ENCODE measurements at places on chromosomes 4 and X.

- DNase-seq: no peak
These were observed 45.4 kb downstream of the COMMD8 start for GRCh38 chr4:47418147-47418546.

DNA sequence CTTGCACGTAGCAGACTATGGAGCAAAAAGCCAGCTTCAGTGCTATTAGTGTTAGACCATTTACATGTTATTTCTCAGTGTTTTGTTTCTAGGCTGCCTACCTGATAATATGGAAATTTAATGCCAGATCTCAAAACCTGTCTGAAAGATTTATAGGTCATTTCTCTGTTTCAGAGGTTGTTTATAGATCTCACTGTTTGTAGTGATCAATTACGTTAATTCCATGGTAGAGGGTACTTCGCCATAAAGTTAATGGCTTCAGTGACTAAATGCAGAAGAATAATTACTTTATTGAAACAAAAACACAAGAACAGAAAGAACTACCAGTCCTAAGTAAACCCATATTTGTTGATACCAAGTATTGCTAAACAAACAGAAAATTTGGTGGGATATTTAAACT lies 420.8 kb downstream of the ARHGAP24 start:
- DNase-seq: no peak

DNA sequence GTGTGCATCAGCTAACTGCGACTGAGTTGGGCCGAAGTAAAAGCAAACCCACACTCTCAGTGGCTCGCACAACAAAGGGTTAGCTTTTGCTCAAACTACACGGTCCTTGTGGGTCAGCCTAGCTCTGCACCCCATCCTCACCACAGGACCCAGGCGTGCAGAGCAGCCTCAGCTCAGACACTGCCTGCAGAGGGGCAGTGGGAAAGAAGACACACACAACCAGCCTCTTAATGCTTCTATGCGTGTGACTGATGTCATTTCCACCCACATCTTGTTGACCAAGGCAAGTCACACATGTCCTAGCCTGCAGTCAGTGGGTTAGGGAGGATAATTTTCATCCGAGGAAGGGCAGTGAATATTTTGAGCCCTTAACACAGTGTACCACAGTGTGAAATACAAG lies 40.5 kb downstream of the HMGB2 start:
- no peak for DNase-seq

DNA sequence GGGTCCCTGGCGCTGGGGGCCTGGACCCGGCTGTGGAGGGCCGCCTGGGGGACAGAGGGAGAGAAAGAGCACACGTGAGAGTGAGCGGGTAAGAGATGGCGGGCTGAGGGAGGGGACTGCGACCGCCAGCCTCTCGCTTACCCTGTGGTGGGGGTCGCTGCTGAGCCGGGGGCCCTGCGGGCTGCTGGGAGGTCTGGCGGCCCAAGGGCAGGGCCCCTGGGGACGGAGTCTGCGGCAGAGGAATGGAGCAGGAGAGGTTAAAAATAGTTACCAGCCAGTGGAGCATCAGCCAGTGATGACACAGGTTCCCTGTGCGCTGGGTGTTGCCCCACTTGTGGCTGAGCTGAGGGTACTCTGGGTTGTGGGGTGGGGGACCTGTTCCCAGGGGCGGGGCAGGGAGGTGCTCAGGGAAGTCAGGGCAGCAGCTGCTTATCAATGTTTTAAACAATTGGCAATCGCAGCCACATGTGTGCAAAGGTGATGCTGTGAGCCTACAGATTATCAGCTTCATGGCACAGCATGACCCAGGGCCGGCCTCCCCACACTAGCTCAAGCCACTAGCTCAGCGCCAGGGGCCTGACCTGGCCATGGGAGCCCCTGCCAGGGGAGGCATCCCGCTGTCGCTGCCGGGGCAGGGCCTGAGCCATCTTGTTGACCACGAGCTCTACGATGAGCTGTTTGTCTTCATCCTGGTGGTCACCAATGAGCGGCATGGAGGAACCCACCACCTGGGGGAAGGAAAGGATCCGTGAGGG lies 7.5 kb upstream of the TIMP1 start:
- DNase-seq: no peak

GRCh38 chr4:110681381-110681780 lies 58.5 kb upstream of the PITX2 start:
- DNase-seq: no peak

GRCh38 chrX:85493821-85494220 lies 114.4 kb upstream of the POF1B start:
- no peak for DNase-seq

GRCh38 chr4:155489271-155489670 lies 112.5 kb upstream of the MAP9 start:
- no peak for DNase-seq

DNA sequence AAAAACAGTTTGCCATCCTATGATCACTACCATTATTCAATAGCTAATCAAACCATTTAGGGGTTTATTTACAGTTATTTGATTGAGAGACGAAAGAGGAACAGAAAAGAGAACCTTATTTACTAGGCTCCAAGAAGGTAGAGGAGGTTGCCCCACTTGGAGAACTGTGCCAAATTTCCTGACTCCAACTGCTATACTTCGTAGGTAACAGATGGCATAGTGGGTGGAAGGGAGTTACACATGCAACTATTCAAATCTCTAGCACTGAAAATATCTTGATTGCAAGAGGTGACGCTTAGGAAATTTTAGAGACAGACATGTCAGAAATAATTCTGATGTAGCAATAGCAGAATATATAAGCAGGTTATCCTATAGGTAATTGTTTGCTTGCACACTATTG lies 38.0 kb upstream of the TMPRSS11F start:
- DNase-seq: no peak

DNA sequence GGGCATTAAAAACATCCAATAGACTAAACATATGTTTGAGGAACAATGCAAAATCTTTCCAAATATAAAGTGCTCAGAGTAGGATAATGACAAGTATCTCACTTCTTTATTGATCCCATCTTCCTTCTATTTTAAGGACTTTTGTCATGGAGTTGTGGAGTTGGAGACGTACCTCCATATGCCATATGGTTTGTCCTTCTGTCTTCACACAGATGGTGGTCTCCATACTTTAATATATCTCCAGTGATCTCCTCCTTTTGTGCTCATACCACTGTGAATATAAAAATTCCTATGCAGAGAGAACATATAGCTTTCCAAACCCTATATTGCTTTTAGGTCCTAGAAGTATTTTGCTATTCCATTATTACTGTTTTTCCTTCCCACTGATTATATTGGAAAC lies 64.5 kb downstream of the GABRB1 start:
- no peak for DNase-seq

DNA sequence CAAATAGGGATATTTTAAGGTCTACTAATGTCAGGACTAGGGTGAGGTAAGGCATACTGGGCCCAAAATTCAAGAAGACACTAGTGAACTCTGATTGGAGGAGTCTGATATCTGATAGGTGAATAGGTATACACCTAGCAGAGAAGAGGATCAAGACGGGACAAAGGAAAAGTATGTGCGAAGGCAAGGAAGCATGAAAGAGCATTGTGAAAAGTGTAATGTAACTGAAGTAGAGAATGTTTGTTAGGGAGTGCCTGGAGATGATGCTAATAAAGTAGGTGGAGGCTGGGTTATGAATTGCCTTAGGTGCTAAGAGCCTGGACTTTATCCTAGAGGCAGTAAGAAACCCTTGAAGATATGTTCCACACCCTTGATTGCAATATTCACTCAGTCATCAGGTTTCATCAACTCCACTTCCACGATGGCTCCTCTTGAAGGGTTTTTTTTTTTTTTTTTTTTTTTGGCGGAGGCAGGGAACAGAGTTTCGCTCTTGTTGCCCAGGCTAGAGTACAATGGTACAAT lies 49.9 kb upstream of the XIAP start:
- no peak for DNase-seq

DNA sequence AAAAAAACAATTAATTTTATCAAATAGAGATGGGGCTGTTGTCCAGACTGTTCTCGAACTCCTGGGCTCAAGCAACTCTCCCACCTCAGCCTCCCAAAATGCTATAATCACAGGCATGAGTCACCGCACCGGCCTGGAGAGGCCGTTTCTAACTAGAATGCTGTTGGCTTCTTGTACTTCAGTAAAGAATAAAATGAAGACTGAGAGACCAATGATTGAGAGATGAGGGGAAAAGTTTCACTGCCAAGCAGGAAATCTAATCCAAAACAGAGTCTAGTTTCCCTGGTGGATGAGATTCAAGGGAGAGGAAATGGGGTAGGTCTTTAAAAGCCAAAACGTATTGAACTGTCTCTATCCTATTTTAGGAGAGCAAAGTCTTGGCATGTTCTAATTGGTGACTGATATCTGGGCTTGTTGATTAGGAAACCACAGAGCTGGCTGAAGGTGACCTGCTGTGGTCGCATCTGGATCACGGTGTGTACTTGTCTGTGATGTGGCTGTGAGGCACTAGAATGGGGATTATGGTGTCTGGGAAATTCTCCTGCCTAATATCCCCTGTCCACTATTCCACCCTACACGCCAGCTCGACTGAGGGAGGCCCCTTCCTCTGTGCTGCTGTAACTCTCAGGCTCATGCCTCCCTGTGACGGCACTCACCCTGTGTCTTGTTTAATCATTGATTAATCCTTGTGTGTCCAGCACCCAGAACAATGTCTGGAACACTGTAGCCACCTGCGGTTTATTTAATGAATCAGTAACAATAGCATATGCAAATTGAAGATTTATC lies 15.0 kb upstream of the TRIM2 start:
- no peak for DNase-seq

DNA sequence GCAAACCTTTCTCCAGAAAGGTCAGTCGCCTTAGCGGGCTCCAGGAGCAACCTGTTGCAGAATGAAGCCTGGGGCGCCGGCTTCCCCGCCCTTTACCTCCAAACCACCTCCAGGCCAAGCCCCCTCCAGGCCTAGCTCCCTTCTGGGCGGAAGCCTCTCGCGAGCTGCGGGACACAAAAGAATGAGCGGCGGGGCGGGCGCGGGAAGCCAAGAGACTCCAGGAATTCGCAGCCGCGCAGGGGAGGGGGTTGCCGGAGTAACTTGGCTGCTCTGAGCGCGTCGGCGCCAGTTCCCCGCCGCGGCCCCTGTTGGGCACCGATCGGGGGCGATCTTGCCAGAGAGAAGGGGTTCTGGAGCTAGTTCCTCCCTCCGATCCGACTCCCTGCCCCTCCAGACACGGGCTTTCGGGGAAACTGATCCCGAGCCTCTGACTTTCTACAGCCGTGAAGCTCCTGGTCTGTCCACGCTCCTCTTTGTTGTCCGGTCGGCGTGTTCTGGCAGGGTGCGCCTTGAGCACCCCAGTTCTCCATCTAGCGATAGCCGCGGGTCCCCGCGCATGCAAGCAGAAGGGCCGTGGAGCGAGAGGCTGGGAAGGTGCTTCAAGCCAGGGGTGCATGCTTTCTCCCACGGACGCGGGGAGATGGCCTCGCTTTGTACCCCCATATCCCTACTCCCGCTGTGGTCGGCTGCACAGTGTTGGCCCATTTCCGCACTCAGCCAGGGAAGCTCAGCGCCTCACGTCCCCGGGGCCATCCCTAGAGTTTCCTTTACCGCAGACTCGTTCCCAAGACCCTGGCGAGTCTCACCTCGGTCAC lies 1.2 kb downstream of the PROM1 start:
- no peak for DNase-seq

GRCh38 chrX:152900937-152901445 lies 3.1 kb downstream of the ZNF185 start:
- DNase-seq: no peak

GRCh38 chr4:61665649-61666048 lies 465.5 kb downstream of the ADGRL3 start:
- DNase-seq: no peak

- no peak for DNase-seq
These were observed 144.7 kb downstream of the FAM47A start for GRCh38 chrX:33987458-33987857.

GRCh38 chr4:86791126-86791525 lies 58.1 kb downstream of the SLC10A6 start:
- no peak for DNase-seq

DNA sequence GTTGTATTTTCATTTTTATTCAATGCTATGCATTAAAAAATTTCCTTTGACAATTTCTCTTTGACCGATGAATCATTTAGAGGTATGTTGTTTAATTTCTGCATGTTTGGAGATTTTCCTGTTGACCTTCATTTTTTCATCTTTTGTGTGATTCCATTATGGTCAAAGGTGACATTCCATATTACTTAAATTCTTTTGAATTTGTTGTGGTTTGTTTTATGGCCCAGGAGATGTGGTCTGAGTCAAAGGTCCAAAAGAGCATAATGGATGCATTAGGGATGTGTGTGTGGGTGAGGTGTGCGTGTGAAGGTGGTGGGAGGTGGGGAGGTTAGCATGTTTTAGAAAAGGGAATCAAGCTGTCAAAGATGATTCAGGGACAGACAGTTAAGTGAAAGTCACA lies 76.0 kb upstream of the GIMD1 start:
- DNase-seq: no peak
